ENCODE measurements at places on chromosomes 6 and 20.

- no peak for DNase-seq
Measured at GRCh38 chr6:119902681-119903080, 553.1 kb upstream of the MAN1A1 start.

- no peak for DNase-seq
Measured at GRCh38 chr20:63177785-63178445, 38.0 kb downstream of the YTHDF1 start.

DNA sequence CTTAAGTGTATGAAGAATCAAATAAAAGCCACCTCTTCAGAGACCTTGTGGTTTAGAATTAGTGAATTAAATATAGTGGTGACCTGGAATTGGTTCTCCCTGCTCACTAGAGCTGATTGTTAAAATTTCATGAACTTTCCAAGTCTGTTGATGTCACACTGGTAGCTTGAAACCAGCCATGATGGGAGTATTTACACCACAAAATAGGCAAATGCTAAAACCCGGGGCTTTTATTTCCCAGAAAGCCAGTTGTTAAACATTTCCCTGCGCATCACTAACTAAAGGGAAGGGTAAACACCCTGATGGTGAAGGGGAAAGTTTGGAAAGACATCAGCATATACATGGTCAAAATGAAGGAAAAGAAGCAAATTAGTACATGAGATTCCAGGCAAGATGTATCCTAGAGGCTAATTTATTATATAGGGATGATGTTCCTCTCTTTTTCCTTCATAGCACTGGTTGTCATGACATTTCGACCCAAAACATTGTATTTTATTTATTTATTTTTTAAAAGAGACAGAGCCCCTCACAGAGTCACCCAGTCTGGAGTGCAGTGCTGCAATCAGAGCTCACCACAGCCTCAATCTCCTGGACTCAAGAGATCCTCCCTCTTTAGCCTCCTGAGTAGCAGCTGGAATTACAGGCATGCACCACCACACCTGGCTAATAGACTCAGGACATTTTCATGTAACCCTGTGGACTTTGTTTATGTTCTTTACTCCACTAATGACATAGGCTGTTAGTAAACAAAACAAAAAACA, 123.2 kb downstream of the RIN2 start:
- DNase-seq = no peak

DNA sequence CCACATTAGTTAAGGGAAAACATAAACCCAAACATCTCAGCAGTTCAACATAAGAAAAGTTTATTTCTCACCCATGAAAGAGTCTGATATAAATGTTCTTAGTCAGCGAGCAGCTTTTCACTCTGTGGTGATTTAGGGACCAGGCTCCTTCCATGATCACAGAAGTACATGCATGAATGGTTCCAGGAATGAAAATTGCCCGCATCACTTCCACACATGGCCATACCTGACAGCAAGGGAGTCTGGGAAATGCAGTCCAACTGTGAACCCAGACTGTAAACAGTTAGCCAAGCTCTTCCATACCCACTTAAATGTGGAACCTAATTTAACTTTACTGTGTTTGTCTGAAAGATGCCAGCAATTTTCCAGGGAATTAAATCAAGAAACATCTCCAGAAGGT, 353.9 kb downstream of the HACE1 start:
- DNase-seq = no peak

GRCh38 chr6:120557554-120557953, 776.7 kb downstream of the TBC1D32 start:
- no peak for DNase-seq

DNA sequence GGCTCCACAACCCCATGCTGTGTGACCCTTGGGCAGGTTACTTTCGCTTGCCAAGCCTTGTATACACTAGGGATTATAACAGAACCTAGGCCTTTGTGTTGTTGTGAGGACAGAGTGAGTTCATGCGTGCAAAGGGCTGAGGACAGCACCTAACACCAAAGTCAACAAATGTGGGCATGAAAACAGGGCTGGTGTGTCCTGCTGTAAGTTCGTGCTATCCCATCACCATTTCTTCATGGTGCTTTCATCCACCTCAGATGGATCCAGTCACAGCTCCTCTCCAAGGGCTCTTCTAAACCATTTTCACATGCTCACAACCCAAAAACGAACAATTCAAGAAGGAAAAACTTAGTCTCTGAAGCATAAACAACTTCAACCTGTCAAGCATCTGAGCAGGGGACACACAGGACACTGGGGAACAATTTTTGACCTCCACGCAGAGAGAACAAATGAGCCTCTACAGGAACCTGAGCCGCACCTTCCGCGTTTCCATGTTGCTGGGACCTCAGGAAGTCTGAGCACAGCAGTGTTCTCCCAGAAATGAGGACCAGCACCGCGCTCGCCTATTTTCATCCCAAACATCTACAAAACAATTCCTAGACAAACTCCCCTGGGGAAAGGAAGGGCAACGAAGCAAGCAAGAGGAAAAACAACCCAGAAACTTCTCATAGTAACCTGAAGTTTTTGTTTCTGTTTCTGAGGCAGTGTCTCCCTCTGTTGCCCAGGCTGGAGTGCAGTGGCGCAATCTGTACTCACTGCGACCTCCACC, 3.1 kb downstream of the LRP11 start:
- no peak for DNase-seq

GRCh38 chr20:50533061-50533460, 22.9 kb downstream of the PTPN1 start:
- DNase-seq = no peak

GRCh38 chr6:87182940-87183339, 27.6 kb downstream of the ZNF292 start:
- DNase-seq = no peak

- no peak for DNase-seq
Measured at GRCh38 chr20:12893653-12894052, 115.1 kb upstream of the SPTLC3 start.

DNA sequence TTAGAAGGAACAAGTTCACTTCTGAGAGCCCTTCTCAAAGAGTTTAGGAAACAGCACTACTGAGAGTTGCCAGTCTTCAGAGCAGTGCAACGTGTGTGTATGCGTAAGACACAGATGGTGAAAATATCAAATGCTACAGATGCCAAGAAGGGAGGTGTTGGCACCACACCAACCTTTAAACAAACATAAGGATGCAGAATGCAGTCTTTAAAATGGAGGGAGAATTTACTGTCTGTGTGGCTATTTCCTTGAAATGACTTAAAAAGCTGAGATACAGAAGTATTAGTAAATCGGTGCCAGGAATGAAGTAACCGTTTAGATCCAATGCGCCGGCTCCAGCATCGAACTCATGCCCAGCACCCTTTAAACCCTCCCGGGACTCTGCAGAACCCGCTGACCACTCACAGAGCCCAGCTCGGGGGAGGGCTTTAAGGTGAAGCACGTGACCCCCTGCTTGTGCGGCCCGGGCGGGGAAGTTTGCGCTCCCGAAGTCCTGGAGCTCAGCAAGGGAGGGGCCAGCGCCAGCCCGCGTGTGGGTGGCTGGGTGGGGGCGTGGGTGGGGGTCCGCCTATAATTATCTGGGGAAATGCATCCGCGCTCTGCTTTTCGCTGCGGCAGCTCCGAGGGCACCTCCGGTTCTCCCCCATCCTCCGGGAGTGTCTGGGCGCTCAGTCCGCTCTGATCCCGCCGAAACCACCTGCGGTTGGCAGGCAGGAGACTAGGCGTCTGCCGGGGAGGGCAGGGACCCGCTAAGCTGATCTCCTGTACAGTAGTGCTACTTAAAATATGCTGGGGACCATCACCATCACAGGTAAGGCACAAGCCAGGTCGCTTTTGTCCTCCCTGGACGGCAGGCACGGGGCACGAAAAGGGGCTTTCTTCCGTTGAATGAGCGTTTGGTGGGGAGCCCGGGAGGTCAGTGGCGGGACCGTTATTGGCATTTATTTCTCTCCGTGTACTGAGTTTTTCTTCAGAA, 66.0 kb downstream of the ZBTB2 start:
- no peak for DNase-seq

DNA sequence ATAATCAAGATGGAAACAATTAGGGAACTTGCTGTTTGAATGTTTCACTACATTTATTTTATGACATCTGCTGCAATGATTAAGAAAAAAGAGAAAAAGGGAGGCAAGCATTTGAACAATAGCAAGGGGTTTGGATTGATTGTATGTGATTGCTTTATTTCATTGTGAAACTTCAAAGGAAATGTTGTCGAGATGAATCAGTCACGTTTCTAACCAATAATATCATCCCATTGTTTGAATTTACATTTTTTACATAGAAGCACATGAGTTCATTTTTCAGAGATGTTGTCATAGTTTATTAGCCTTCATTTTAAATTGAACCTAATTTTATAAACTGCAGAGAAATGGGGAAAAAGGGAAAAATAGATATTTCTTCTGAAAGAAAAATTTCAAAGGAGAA, 572.0 kb downstream of the KIF16B start:
- no peak for DNase-seq

- DNase-seq = peak; percentile 10
Measured at GRCh38 chr6:127420556-127420955, 38.6 kb downstream of the KIAA0408 start.

DNA sequence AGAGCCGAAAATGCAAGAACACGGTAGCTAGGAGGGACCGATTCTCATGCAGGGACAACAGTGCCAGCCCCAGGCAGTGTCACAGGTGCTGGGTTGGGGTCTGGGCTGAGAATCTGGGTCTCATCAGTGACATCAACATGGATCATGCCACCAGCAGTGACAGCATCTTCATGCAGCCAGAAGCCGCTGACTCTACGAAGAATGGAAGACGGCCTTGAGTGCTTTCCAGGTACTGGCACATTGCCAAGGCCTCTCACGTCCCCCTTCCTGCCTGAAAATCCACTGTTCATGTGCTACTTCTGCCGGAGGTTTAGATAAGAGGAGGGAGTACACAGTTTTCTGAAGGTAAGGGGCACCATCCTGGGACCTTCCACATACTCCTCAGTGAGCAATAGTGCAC, 141.1 kb upstream of the FOXQ1 start:
- no peak for DNase-seq

GRCh38 chr6:21842875-21843645, 249.5 kb downstream of the SOX4 start:
- no peak for DNase-seq

DNA sequence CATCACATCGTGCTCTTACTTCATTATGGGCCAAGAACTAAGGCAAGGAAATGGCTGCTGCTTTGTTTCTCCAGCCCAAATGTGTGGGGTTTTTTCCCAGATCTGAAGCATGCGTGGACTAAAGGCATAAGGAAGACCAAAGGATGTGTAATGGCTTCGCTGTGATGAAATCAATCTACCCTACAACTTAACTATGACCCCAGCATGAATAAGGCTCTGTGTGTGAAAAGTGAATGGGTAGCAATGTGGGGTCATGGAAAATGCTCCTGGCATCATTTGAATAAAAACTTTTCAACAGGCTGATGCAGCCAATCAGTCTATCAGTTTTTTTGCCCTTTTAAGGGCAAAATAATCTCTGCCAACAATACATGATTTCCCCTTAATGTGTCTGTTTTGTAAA, 50.3 kb upstream of the ISM1 start:
- no peak for DNase-seq

GRCh38 chr6:154433477-154434241, 76.8 kb downstream of the CNKSR3 start:
- DNase-seq = no peak

DNA sequence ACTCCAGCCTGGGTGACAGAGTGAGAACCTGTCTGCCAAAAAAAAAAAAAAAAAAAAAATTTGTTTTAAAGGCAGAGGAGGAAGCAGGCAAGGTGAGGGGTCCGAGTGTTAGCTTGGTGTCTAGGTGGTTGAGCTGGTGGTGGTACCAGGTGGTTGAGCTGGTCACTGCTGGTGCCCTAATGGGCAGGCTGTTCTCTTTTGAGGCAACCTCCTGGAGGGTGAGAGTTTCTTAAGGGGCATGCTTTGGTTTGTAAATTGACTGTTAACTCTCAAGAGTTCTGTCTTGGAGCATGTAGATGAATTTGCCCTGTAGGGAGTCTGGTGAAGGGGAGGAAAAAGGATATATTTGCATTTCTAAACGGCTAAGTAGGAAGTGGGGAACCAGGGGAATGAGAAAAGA, 52.7 kb downstream of the BANF2 start:
- DNase-seq = no peak

GRCh38 chr6:107653183-107653580, 163.3 kb downstream of the SOBP start:
- no peak for DNase-seq

DNA sequence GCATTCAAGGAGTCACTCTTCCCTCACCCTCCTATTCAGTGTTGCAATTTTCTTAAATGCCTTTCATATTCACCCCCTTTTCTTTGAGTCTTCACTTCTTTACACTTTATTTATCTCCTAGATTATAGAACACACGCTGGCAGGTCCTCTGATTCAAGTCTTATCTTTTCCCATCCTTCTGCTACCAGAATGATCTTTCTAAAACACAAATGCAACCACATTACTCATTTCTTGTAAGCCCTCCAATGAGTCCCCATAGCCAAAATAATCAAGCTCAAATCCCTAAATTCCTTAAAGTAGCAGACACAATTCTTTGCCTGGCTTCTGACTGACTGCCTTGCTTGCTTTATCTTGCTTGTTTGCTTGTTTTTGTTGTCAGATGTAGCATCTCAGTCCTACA, 920.0 kb downstream of the TFAP2A start:
- DNase-seq = no peak

DNA sequence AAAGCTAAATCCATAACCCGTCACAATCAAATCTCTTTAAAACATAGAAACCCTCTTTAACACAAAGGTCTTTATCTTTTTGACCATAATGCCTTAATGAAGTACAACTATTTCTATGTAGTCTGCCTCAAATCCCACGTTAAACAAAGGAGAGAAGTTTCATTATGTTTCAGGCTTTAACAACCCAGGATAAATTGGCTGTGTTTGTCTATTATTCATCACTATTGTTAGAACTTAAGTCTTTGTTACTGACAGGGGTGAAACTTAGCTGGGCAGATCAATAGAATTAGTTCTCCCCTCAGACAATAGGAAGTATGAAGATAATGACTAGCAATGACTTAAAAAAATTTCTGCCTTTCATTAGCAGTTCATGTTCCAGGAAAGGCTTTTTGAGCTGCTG, 10.1 kb upstream of the METTL24 start:
- no peak for DNase-seq

- no peak for DNase-seq
Measured at GRCh38 chr20:35240811-35241293, 14.4 kb downstream of the MMP24 start.

DNA sequence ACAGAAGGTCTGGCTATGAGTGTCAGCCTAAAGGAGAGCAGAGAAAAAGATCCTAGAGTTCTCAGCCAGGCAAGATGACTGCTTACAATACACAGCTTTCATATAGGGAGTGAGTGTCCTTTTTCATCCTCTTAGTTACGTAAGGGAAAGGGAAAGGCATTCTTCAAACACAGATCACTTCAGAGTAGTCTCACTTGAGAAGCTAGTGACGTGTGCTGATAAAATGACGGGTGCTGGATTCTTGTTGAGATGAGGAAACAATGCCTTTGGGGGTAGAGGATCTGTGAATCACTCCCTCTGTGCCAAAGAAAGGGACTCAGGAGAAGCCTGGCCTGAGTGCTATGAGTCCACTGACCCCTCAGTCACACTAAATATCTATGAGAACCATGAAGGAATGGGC, 117.3 kb downstream of the QRSL1 start:
- no peak for DNase-seq

DNA sequence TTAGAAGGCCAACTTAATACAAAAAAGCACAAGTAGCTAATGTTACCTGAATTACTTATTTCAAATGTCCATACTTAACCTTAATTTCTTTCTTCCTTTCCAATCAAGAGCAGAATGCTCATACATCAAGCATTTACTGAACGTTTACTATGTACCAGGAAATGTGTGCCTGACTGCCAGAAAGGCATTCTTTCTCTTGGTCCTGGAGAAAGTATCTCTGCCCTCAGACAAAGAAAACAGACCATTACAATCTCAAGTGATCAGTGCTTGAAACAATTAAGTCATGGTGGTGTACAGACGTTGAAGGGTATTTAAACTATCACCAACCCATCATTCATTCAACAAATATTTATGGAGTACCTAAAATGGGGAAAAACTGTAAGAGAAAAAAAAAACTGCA, 26.4 kb downstream of the CSNK2A1 start:
- DNase-seq = no peak

Measured in bone marrow (tissue), 2 donors.